ENCODE measurements at places on chromosomes 2 and 18.

GRCh38 chr2:137837830-137838229, 126.4 kb upstream of the HNMT start:
- H3K27ac ChIP-seq, result no peak overlapping the region
- H3K36me3 ChIP-seq, result no peaks in the 10 kb centered on the region
- DNase-seq, result no peak
- no peaks in the 10 kb centered on the region for H3K27me3 ChIP-seq

DNA sequence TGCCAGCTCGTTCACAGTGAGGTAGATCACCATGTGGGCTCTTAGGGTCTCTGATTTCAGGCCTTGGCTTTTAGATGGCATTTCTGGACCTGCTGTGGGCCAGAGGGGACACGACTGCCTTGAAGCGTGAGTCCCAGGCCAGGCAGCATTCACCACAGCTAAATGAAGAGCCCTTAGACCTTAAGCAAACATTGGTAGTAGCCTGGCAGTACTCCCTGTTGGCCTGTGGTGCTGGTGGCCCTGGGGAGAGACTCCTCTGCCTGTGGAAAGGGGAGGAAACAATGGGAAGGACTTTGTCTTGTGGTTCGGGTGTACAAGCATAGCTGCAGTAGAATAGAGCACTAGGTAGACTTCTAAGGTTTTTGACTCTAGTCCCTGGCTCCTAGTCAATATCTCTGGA, 456.0 kb upstream of the DCC start:
- no peaks in the 10 kb centered on the region for H3K27me3 ChIP-seq
- no peak overlapping the region for H3K27ac ChIP-seq
- H3K4me1 ChIP-seq, result no peaks in the 10 kb centered on the region
- DNase-seq, result no peak
- H3K36me3 ChIP-seq, result no peaks in the 10 kb centered on the region

DNA sequence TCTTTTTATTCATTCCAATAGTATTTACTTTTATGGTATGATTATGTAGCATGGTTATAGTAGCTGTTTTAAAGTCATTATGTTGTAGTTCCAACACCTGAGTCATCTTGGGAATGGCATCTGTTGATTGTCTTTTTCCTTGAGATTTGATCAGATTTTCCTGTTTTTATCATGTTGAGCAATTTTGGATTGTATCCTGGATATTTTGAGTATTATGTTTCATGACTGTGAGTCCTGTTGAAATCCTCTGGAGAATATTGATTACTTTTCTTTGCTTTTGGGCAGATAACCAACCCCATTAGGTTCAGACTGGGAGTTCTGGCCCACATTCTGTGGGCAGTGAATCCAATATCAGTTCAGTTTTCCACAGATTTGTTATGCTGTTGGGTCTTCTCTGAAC, 163.2 kb upstream of the SPRED2 start:
- no peak overlapping the region for H3K4me3 ChIP-seq
- no peaks in the 10 kb centered on the region for H3K4me1 ChIP-seq
- DNase-seq, result no peak
- H3K27me3 ChIP-seq, result no peaks in the 10 kb centered on the region

GRCh38 chr2:126858013-126858412, 40.7 kb upstream of the TEX51 start:
- no peak overlapping the region for H3K4me3 ChIP-seq
- H3K4me1 ChIP-seq, result no peaks in the 10 kb centered on the region
- no peaks in the 10 kb centered on the region for H3K36me3 ChIP-seq
- no peak for DNase-seq

DNA sequence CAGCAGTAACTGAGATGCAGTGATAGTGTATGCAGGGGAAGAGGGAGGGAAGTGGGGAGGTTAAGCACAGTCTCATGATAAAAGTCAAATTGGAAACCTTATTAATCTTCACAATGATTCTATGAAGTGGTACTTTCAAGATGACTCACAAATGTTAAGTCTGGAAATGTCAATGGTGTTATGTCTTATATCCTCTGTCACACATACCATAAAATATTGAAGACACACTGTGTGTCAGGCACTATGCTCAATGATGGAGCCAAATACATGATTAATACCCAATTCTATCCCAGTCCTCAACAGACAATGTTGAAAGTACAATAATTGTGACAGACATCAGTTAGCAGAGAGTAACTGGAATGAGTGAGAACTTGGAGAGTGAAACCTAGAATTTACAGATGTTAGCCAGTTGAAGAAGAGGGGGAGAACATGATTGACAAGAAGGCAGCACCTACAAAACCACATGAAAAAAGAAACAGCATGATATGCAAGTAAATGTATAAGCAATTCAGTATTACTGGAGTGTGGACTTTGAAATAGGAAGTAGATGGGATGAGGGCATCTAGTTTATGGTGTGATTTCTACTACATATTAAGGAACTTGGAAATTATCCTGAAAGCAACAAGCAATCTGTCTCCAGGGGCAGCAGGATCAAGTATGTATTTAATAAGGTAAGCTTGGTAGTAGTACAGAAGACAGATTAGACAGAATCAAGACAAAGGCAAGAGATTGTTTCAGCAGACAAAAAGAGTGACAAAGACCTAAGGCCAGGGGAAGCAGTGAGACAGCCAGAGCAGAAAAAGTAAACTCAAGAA, 107.6 kb downstream of the STRN start:
- H3K36me3 ChIP-seq, result peaks cover 47% of the 10 kb centered on the region
- no peaks in the 10 kb centered on the region for H3K27me3 ChIP-seq
- DNase-seq, result no peak
- no peak overlapping the region for H3K4me3 ChIP-seq
- H3K4me1 ChIP-seq, result no peaks in the 10 kb centered on the region
- H3K27ac ChIP-seq, result no peak overlapping the region

- no peak overlapping the region for H3K27ac ChIP-seq
- peak overlapping the region; percentile 94 for H3K4me3 ChIP-seq
- no peaks in the 10 kb centered on the region for H3K36me3 ChIP-seq
- no peak for DNase-seq
Observed at GRCh38 chr2:40450066-40450795, 1.7 kb downstream of the SLC8A1 start.

DNA sequence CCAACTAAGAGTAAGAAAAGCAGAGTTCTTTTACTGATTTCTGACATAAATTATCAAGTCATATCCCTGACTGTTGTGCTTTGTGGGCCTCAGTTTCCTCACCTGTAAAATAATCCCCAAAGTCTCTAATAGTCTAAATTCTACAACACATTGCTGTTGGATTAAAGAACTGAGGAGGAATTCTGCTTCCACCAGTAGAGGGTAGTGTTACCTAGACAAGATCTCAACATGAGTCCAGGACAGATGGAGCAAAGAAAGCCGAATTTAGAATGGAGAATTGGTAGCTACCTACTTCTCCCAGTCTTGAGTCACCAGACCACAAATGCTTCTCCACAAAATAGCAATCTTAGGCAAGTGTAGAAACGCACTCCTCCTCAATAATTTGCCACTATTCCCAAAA, 462.5 kb upstream of the FSHR start:
- DNase-seq, result no peak
- no peak overlapping the region for H3K27ac ChIP-seq
- no peaks in the 10 kb centered on the region for H3K27me3 ChIP-seq
- H3K4me1 ChIP-seq, result no peaks in the 10 kb centered on the region
- H3K36me3 ChIP-seq, result no peaks in the 10 kb centered on the region

- H3K27me3 ChIP-seq, result no peaks in the 10 kb centered on the region
- no peak for DNase-seq
- no peak overlapping the region for H3K27ac ChIP-seq
Observed at GRCh38 chr2:172039011-172039704, 39.4 kb downstream of the METAP1D start.

DNA sequence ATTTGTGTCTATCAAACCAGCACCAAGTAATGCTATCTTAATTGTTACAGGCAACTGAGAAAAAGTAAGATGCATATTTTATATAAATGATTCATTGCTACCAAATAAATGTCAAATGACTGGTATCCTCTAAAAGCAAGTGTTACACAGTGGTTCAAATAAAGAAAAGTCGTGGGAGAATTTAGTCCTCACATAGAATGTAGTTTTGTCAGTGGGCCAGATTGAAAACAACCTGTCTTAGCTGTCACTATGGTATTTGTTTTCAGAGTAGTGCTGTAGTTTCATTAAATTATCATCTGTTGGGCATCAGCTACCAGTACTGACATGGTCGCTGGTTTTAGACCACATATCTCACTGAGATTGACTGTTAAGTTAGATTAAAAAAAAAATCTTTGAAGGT, 10.2 kb upstream of the EIF2AK3 start:
- no peaks in the 10 kb centered on the region for H3K36me3 ChIP-seq
- peaks cover 5% of the 10 kb centered on the region for H3K4me1 ChIP-seq
- no peak overlapping the region for H3K4me3 ChIP-seq

GRCh38 chr2:30664761-30665358, 142.4 kb downstream of the CAPN13 start:
- peak; percentile 15 for DNase-seq
- H3K4me3 ChIP-seq, result no peak overlapping the region
- H3K27ac ChIP-seq, result no peak overlapping the region
- H3K27me3 ChIP-seq, result no peaks in the 10 kb centered on the region

- H3K4me1 ChIP-seq, result peaks cover 2% of the 10 kb centered on the region
- H3K27me3 ChIP-seq, result no peaks in the 10 kb centered on the region
- H3K4me3 ChIP-seq, result no peak overlapping the region
- no peak for DNase-seq
- H3K36me3 ChIP-seq, result no peaks in the 10 kb centered on the region
Observed at GRCh38 chr2:129883121-129883520, 96.3 kb upstream of the RAB6C start.

DNA sequence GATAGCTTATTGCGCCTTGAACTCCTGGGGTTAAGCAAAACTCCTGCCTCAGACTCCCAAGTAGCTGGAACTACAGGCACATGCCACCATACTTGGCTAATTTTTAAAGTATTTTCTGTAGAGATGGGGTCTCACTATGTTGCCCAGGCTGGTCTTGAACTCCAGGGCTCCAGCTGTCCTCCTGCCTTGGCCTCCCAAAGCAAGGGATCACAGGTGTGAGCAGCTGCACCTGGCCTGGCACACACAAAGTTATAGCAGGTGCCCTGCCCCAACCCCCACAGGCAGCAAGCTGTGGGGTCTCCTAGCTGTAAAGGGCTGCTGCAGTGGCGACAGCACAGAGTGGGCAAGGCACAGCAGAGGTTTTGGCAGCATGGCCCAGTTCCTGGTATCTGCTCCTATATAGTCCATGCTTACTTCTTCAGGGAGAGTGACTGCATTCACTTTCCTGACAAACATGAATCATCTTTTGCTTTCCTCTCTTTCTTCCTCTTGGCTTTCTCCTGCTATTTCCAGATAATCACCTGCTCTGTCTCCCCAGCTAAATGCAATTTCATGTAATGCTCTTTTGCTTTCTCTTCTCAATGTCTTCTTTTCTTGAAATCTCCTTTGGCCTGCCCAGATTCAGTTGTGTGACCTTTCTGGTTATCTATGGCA, 27.3 kb upstream of the METAP1D start:
- H3K4me1 ChIP-seq, result no peaks in the 10 kb centered on the region
- H3K27ac ChIP-seq, result no peak overlapping the region
- H3K36me3 ChIP-seq, result peaks cover 7% of the 10 kb centered on the region
- H3K27me3 ChIP-seq, result no peaks in the 10 kb centered on the region
- no peak for DNase-seq
- no peak overlapping the region for H3K4me3 ChIP-seq
